Thoracic aorta endothelial cell (primary cell): ENCODE measurements at places on chromosomes 11 and 22. TPM values are rescaled to one million over a fixed set of nuclear protein-coding genes. Genes with fewer than 3 reads are reported as not detected.

The MRPL11 gene
- total RNA-seq: 58.7 and 65.2 TPM in 2 replicates

The PHLDA2 gene
- total RNA-seq: 7.6 and 11.4 TPM in 2 replicates

The NTM gene
- 0.66 and 0.86 TPM in 2 replicates for total RNA-seq

The CATSPER1 gene
- not detected in 2 replicates for total RNA-seq

The OR8A1 gene
- not detected in 2 replicates for total RNA-seq

The GAB4 gene
- total RNA-seq: not detected in 2 replicates

The TMPRSS13 gene
- not detected in 2 replicates for total RNA-seq

The ATXN10 gene
- total RNA-seq: 96.1 and 99.5 TPM in 2 replicates

The OR8K5 gene
- not detected in 2 replicates for total RNA-seq

The TRIM49D2 gene
- total RNA-seq: 0.14 TPM in 1 of 2 replicates, not detected in the other

The THY1 gene
- total RNA-seq: 0.65 and 0.80 TPM in 2 replicates

The ACTN3 gene
- total RNA-seq: under 0.01 TPM in 1 of 2 replicates, not detected in the other

The TRIM51 gene
- total RNA-seq: not detected in 2 replicates

The SCYL1 gene
- total RNA-seq: 62.0 and 67.9 TPM in 2 replicates

The MS4A3 gene
- total RNA-seq: not detected in 2 replicates

The SLC6A5 gene
- total RNA-seq: not detected in 2 replicates

The MUC5B gene
- under 0.01 TPM in 1 of 2 replicates, not detected in the other for total RNA-seq

The VWCE gene
- total RNA-seq: 3.8 and 6.4 TPM in 2 replicates

The MMP12 gene
- total RNA-seq: not detected in 2 replicates

The UBQLN3 gene
- not detected in 2 replicates for total RNA-seq

The MCHR1 gene
- not detected in 2 replicates for total RNA-seq

The JHY gene
- total RNA-seq: 2.0 and 4.3 TPM in 2 replicates

The OR51B4 gene
- total RNA-seq: not detected in 2 replicates

The USH1C gene
- total RNA-seq: not detected in 2 replicates

The NPAS4 gene
- not detected in 2 replicates for total RNA-seq

The PLCB3 gene
- total RNA-seq: 61.2 and 61.6 TPM in 2 replicates

The TRIM64 gene
- not detected in 2 replicates for total RNA-seq

The GPR137 gene
- 9.1 and 9.7 TPM in 2 replicates for total RNA-seq

The ZDHHC13 gene
- 65.7 and 108 TPM in 2 replicates for total RNA-seq

The B3GAT1 gene
- 0.07 TPM in 1 of 2 replicates, not detected in the other for total RNA-seq

The SMTNL1 gene
- not detected in 2 replicates for total RNA-seq

The OR6Q1 gene
- total RNA-seq: not detected in 2 replicates
